ENCODE measurements at places on chromosomes 7 and 10. TPM values are rescaled to one million over a fixed set of nuclear protein-coding genes. Genes with fewer than 3 reads are reported as not detected.

- peak; percentile 97 for DNase-seq
These were observed at the start of gene PSD for GRCh38 chr10:102418622-102419268. Gene PSD (minus strand): TSS chr10:102418785. CDS start chr10:102417038, 1,747 bp downstream.

- DNase-seq: peak; percentile 90
These were observed 15.6 kb downstream of the ADAM8 start for GRCh38 chr10:133260895-133261725.

DNA sequence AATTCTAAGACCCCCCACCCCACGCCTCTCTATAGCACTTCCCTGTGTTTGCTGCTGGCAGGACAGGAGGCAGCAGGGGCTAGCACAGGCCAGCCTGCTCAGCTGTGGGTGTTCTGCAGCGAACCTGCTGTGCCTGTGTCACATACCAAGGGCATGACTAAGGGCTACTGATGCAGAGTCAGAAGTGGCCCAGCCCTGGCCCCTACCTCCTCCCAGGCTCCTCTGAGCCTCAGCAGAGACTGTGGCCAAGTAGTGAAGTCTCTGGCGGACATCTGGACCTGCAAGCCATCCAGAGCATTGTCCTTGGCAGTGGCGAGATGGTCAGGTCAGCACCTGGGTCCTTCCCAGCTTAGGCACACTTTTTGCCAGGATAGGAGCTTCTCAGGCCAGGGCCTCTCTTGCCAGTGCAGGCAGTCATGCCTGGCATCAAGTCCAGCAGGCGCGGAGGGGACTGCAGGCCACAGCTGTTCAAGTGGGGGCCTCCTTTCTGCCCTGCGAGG, 116.3 kb upstream of the RET start:
- DNase-seq: no peak

GRCh38 chr7:85104432-85105205, 82.2 kb downstream of the SEMA3D start:
- DNase-seq: no peak

The GRID2IP gene
- 0.33 TPM for total RNA-seq

The CPXM2 gene
- total RNA-seq: 2.9 TPM

The GSTO2 gene
- total RNA-seq: 20.6 TPM

The XRCC2 gene
- total RNA-seq: 9.5 TPM
